ENCODE measurements at places on chromosomes 2 and 18.

- no peak for DNase-seq
Measured at GRCh38 chr2:56749152-56749752, 565.5 kb downstream of the CCDC85A start.

DNA sequence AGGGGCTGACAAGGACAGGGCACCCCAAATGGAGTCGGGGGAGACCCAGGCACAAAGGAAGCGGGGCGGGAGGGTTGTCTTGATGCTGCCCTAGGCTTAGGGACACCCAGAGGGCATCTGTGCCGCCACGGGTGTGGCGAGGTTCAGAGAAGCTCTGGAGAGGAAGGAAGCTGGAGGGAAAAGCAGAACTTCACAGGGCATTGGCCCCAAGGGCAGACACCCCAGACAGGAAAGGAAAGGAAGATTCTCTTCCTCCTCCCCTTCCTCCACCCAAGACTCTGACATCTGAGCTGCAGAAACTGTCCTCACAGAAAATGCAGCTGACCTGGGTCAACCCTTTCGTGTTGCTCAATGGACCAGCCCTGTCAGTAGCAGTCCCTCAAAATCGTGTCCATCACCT lies 25.6 kb downstream of the DNMT3A start:
- DNase-seq: no peak

DNA sequence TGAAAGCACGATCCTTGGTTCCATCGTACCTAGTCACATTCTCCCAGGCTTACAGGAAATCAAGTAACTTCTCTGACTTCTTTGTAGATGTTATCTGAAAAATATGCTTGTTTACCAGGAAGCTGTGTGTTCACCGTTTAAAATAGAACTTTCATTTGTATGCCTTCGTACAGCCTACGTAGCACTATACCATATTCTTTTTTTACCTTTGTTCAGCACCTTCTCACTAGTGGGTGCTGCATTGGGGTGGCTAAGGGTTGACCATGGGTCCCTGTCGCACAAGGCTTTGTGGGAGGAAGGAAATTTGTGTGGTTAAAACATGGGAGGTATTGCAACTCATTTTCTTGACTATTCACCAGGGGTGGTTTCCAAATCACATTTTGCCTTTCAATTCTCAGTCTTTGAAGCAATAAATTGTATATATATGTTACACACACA lies 16.6 kb downstream of the MALT1 start:
- peak; percentile 46 for DNase-seq

DNA sequence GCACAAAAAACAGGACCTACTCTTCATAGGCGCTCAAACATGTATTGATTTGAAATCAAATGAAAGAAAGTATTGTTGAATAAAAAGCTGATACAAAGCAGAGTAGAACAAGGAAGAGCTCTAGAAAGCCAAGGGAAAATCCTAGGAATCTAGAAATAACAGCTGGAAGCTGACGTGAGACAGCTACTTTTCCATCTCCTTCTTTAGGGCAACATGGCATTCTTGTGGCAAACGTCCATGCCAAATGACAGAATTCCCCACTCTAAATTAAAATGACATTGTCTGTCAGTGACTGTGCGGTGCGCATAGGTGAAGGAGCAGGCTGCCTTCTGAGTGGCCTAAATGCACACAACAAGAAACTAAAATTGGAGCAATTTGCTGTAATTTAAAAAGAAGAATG lies 557.4 kb downstream of the SOX11 start:
- DNase-seq: no peak

DNA sequence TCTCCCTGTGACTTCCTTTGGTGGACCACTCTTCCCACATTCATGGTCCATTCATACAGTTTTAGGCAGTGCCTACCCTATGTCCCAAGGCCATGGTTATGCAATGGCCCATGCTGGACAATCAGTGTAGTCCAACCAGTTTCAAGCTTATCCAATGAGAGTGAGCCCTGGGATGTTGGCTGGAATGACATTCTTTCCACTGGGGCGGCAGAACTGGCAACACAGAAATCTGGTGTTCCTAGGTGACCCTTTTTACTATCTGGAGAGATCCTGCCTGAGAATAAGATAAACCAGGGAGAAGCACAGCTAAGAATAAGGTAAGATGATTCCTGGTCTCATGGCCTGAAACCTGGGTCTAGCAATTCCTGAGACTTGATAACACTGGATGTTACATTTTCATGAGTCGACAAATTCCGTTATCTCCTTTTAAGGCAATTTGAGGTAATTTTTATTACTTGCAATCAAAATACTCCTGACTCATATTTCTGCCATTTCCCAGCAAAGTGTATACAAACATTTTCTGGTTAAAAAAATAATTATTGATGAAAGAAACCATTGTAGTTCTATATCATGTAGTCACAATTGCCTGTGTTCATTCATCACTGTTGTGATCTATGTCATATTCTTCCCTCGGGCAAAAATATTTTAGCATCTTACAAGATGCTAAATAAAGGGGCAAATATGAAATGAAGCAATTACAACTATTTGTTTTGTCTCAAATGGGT lies 271.5 kb upstream of the LYPD1 start:
- no peak for DNase-seq

- no peak for DNase-seq
Measured at GRCh38 chr2:240878341-240878936, 9.8 kb downstream of the AGXT start.

DNA sequence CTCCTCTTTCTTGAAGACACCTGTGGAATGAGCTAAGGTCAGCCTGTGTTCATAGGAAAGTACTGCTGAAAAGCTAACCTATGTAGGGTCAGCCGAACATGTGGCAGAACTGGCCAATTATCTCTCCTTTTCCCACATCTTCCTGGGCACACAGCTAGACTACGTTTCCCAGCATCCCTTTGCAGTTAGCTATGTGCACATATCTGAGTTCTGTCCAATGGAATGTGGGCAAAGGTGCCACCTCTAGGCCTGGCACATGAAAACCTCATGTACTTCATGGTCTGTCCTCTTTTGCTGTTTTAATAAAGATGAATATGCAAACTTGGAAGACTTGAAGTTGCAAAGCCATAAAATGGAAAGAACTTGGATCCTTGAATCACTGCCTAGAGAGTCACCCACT lies 352.6 kb downstream of the TNS1 start:
- DNase-seq: no peak

- no peak for DNase-seq
Measured at GRCh38 chr2:209688385-209688784, 83.2 kb upstream of the UNC80 start.

DNA sequence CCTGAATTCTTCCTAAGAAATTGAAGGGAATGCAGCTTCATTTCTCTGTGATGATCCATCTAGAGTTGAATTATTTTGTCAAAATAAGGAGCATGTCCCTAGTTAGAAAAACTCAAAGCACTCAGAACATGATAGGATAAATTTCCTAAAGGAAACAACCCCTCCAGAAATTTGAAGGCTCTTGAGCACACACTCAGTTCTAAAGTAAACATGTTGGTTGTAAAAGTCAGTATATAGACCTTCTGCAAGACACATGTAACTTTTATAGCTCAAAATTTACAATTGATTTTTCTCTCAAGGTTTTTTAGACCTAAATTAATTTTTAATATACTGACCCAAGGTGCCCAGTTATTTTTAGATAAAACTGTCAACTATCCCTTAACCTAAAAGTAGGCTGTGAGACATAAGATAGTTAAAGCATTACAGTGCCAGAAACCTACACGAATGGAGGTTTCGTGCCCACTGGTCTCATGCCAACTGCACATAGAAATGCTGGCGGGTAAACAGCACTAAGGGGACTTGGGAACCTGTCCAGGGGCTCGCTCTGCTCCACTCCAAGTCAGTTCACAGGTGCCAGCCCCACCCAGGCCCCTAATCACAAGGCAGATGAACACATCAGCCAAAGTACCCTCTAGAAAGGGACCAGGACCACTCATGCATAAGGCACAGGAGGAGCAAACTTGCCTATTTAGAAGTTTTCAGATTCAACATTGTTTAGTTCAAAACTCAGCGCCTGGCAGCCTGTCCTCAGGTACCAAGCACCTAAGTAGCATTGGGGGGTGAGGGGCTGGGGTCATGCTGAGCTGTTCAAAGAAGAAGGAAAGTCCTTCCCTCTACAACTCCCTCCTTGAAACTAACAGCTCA lies 106.5 kb downstream of the SMC6 start:
- DNase-seq: no peak

DNA sequence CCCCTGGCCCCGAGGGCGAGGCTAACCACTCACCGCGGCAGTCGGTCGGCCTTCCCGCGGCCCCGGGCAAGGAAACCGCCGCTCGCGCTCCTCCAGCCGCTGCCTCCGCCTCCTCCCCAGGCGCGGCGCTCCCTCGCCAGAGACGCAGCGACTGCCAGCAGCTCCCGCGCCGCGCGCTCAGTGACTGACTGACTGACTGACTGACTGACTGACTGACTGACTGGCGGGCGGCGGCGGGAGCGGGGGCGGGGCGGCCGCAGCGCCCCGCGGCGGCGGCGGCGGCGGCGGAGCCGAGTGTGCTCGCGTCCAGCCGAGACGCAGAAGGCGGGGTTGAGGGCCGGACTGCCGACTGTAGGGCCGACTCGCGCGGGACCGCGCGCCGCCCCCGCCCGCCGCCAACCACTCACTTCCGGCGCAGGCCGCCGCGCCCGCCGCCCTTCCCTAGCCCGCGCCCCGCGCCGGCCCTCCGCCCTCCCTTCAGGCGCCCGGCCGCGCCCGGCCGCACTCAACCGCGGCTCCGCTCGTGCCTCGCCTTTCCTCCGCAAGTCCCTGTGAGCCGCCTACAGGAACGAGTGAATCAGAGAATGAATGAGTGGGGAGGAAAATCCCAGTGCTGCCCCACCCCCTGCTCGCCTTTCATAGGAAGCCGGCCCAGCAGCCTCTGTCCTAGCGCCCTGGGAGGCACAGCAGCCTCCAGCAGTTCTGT lies at the start of gene RAPH1:
Gene RAPH1 (minus strand): TSS at position 224 of the 706 bp plus-strand sequence. CDS start 39,948 bp downstream, outside the sequence.
- DNase-seq: peak; percentile 36

All from activated gamma-delta T cell treated with Interleukin-2 at 50 U/mL for 16 hours (primary cell).